ENCODE measurements at places on chromosomes 1 and 21.
A peak's percentile ranks its signal among the peaks of the same experiment; 100 is the strongest.

GRCh38 chr1:156401681-156402081 is 32.7 kb downstream of the RHBG start:
- DNase-seq: no peak

DNA sequence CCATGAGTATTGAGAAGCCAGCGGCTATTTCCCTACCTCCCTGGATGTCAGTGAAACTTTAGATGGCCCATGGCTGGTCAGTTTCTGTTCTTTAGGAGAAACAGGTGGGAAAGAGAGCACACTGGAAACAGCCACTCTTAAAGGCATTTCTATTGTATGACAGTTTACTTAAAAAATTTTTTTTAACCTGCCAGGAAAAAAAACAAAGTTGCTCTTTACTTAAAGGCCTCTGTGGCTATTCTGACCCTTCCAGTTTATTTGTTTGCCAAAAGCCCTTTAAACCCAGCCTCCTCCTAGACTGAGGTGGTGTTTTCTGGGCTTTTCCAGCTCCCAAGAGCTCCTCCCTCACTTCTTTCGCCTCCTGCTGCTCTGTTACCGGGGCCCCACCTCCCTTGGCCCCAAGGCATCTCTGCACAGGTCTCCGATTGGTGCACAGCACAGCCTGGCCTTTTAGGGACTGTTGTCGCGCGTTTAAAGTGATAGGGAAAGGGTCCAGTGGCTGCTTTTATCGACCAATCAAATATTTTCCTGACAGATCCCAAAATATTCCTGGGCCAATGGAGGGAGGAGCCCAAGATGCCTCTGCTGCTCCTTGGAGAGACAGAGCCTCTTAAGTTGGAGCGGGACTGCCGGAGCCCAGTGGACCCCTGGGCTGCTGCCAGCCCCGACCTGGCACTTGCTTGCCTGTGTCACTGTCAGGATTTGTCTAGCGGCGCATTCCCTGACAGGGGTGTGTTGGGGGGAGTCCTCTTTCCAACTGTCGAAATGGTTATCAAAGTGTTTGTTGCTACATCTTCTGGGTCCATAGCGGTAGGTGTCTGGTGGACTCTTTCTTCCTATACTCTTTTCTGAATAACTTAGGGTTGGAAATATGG is at the start of gene SH3BGR:
TSS of gene SH3BGR (plus strand) at position 639 of the 875 bp plus-strand sequence. CDS start at position 766, 127 bp downstream.
- DNase-seq: no peak

DNA sequence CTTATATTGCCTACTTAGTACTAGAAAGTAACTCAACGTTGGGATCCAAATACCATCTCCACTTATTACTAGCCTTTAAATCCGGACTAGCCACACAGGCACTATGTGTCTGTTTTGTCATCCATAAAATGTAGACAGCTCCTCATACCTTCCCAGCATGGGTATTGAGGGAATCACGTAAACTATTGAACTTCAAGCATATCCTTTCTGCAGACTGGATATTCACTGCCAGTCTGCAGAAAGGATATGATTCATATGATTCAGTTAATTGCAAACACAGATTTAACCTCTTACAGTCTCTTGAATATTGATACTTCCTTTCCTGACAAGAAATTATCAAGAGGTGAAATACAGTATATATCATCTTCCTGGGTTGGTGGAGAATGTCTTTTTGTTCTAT is 186.0 kb downstream of the LEPR start:
- no peak for DNase-seq

- no peak for DNase-seq
Observed at GRCh38 chr1:228009116-228009827, 2.5 kb downstream of the WNT3A start.

DNA sequence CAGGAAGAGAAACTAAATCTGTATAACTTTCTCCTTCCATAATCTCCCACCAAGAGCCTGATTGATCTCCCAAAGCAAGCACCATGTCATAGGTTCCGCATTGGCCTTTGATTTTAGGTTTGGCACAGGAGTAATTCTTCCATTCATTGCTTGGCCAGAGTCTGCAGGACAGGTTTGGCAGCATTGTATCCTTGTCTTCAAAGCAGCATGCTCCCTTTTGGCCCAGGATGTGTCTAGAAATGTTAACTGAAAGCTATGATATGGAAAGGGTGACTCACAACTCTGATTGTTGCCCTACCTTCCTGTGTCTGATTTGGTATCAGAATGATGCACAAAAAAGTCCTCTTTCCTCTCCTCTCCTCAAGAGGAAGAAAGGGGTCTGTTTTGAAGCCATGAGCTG is 824.3 kb upstream of the PRMT6 start:
- no peak for DNase-seq

DNA sequence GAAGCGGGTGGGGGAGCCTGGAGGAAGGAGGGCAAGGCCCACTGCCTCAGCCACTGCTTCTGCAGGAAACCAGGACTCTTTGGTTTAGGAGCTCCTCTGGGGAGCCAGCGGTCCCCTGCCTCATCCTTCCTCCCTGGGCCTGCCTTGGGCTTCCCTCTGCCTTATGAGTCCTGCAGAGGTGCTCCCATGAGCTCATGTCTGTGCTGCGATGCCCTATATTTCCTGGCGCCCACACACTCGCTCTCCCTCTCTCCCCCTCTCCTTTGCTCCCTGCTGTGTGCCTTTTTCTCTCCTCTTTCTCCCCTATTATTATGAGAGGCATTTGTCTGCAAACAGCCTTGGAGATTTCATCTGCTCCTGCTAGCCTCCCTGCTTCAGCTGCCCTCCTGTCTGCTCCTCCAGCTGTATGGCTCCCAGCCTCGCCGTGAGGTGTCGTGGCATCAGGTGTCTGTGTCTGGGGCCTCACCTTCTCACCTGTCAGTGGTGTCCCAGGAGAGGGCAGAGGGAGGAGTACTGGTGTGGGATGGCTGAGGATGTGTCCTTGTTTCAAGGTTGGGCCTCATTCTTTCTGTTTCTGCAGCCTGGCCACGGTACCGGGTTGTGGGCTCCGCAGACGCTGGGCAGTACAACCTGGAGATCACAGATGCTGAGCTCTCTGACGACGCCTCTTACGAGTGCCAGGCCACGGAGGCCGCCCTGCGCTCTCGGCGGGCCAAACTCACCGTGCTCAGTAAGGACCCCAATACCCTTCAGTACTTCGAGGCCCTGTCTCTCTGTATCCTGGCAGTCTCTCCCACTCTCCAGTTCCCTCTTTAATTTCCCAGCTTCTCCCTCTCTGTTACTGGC is 84.2 kb downstream of the KIRREL1 start:
- no peak for DNase-seq

DNA sequence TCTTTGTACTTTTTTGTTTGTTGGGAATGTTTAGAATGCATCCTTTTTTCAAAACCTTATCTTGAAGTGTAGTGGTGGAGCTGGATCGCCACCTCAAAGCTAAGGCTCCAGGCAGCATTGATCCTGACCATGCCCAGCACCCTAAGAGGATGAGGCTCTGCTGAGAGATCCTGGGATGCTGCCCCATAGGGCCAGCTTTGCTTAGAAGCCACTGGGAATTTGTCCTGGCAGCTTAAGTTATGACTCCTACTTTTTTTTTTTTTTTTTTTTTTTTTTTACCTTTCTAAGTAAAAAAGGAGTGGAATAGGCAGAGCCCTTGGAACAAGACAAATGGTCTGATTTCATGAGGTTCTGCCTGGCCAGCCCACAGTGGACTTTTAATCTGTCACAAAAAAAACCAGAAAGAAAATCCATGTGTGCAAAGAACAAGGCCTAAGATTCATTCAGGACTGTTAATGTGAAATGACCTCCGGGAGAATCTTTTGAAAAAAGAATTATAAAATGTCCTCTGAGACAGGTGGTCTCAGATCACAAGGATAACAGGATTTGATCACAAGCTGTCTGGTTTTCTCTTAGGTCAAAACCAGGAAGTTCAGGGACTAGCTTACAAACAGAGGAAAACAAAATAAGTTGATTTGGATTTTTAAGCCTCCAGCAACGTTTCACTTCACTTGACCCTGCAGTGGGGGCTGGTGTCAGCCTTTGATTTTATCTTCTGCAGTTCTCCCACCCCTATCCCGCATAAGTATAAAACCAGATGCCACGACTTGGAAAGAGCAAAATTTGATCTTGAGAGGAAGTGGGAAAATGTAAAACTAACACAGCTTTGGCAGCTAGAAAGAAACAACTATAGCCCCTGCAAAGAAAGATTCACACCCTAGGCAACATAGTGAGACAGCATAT is 25.9 kb upstream of the RAP1A start:
- DNase-seq: no peak

- DNase-seq: no peak
Observed at GRCh38 chr1:228956864-228957263, 221.6 kb downstream of the RHOU start.

DNA sequence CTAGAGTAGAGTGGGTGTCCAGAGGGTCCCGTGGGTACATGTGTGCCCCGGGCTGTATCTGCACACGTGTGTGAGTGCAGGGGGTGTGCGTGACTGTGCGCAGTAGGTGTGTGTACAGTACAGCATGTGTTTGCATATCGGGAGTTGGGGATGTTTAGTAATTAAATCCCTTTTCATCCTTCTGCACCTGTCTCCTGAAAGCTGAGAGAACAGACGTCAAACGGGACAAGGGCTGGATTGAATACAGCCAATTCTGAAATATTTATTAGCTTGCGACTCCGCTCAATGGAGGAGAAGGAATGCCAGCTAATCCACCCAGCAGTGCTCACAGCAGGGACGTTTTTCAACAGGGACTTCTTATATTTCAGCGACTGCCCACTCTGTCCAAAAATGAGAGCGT is 44.7 kb upstream of the CASZ1 start:
- no peak for DNase-seq

DNA sequence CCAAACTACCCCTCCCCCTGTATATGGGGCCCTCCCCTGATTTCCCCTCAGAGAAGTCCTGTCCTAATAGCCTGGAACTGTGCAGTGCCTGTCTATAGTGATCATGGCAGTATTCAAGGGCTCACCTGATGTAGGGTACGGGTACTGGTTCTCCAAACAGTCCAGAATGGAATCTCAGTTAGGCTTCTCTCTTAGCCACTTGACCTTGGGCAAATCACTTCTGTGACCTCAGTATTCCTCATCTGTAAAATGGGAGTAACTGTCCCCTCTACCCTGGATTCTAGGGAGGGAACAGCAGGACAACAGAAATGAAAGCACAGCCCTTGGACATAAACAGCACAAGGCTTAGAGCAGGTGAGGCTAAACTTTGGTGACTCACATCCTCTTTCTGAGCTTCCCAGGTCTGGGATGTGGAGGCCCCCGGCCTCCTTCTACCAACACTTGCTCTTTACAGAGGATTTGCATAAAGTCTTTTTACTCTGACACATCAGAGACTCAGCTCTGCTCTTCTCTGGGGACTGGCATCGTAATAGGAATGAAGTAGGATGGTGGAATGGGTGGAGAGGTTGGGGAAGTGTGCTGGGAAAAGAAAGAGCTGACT is 20.0 kb upstream of the PDZK1IP1 start:
- no peak for DNase-seq

GRCh38 chr1:88802950-88803349 is 88.4 kb downstream of the GTF2B start:
- DNase-seq: no peak

GRCh38 chr1:34113887-34114286 is 51.1 kb downstream of the CSMD2 start:
- peak; percentile 6 for DNase-seq

GRCh38 chr1:245148861-245149260 is 5.9 kb upstream of the KIF26B start:
- DNase-seq: no peak

GRCh38 chr1:213423605-213424004 is 372.6 kb downstream of the RPS6KC1 start:
- no peak for DNase-seq

DNA sequence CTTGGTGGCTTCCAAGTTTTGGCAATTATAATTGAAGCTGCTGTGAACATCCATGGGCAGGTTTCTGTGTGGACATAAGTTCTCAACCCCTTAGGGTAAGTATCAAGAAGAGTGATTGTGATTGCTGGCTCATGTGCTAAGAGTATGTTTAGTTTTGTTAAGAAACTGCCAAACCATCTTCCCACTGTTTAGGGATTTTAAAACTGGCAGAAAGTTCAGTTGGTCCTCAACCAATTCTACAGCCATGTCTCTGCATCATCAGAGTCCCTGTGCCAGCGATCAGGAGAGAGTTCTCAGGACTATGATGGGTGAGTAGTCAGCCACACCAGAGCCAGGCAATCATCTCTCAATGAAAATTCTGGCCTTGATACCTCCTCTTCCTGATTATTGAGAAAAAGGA is 193.8 kb downstream of the ZC3H11B start:
- no peak for DNase-seq

DNA sequence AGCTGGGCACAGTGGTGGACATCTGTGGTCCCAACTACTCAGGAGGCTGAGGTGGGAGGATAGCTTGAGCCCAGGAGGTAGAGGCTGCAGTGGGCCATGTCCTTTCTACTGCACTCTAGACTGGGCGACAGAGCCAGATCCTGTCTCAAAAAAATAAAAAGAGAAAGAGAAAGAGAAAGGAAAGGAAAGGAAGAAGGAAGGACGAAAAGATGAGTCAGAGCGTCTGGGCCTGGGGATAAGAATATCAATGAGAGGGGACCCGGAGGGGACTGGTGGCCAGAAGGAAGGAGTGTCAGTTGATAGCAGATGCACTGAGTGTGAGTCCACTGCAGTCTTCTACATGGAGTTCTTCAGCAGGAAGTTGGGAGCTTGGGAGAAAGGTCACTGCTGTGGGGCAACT is 75.6 kb downstream of the SYT6 start:
- DNase-seq: no peak

DNA sequence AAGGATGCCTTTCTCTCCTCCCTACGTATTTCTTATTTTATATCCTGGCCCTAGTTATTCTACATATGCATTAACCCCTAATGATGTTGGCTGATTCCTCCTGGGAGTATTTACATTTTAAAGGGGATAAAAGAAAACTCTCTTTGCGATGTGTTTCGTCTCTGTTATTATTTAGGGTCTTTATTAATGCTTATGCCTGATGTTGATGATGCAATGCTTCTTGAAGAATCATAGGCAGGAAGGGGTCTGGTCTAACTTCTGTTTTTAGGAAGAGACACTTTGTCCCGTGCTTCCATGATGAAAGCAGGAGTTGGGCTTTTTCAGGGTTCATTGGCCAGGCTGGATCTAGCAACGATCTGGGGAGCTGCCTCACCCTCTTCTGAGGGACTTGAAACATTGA is 761 bp upstream of the NPHS2 start:
- no peak for DNase-seq

DNA sequence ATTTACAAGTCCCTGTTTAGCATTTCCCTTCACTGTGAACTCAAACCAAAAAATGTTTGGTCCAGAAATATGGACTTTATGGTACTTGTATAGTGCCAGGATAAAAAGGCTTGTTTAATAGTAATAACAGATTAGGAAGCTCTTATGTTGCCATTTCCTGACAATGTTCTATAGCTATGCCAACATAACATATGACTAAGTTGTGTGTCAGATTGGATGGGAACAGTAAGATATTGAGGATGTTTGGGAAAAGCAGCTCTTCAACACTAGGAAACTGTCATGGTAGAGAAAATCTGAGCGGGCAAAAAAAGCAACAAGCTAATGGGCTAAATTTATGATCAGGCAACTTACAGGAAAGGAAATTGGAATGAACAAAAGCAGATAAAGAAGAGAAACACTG is 287.1 kb upstream of the ADGRL4 start:
- DNase-seq: no peak

GRCh38 chr1:68481041-68481440 is 15.8 kb downstream of the DEPDC1 start:
- DNase-seq: no peak

- no peak for DNase-seq
Observed at GRCh38 chr1:21262293-21263051, 27.8 kb downstream of the ECE1 start.
